ENCODE measurements at places on chromosomes 7 and 10. TPM values are rescaled to one million over a fixed set of nuclear protein-coding genes. Genes with fewer than 3 reads are reported as not detected.

The DYNC1I1 gene
- total RNA-seq = 0.17 TPM

The ANXA8L1 gene
- not detected for total RNA-seq

The UCMA gene
- not detected for total RNA-seq

- DNase-seq = peak; percentile 83
Measured at GRCh38 chr10:24882047-24882698, 70.2 kb downstream of the PRTFDC1 start.

DNA sequence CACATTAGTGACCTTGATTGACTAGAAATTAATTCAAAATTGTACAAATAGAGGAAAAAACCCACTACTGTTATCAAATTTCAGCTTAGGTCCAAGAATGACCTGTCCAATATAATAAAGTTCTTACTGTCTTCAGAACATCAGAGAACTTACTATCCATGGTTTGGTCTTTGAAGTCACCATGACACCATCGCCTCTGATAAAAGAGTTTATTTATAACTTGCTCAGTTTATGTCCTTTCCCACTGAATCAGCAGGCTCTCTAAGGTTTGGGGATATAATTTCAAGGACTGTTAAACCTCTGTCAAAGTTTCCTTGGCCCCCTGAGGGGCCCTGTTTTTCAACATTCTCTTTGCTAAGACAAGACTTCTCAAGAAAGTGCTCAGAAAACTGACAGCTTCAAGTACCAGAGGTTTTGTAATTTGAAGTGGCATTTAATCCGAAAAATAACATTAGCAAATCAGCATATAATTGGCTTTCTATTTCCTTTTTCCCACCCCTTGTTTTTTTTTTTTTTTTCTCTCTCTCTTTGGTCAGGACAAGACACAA is 191.7 kb upstream of the FERD3L start:
- no peak for DNase-seq

GRCh38 chr10:78559661-78560340 is 509.0 kb upstream of the ZMIZ1 start:
- DNase-seq = no peak

GRCh38 chr10:124842721-124843120 is 41.1 kb downstream of the ABRAXAS2 start:
- DNase-seq = no peak

The LOXL4 gene
- total RNA-seq = 52.6 TPM

DNA sequence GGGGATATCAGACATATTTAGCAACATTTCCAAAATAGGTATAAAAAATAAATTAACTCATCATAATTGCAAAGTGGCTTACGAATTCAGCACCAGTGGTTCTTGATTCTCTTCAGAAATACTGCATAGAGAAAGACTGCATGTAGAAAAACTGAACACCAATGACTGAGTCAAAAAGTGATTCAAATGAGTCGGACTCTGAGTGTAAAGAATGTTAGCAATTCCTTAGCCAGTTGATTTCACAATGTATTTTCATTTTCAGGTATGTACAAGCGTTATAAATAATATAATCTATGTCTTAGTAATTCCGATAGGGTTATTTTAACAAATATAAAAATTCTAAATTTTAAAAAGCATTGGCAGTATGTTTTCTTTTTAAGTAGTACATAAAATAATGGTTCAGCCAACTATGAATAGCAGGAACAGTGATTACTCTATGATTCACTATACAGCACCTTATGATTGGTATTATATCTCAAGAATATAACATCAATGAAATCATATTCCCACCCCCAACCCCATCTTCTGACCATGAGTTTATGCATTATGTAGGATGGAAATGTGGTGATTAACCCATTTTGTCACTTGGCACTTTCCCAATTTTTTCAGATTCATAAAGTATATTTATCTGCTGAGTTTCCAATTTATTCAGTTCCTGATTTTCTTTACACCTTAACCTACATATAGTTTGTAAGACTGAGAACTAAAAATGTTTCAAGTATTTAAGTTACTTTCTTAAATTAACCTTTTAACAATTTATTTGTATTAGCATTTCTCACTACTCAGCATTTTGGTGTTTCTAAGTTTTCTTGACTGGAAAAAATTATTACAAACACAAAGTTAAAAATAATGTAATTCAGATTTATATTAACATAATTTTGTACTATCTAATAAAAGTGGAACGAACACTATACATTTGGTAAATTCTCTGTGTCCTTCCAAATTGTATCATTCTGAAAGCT is 33.9 kb downstream of the DNAJC1 start:
- DNase-seq = peak; percentile 50

DNA sequence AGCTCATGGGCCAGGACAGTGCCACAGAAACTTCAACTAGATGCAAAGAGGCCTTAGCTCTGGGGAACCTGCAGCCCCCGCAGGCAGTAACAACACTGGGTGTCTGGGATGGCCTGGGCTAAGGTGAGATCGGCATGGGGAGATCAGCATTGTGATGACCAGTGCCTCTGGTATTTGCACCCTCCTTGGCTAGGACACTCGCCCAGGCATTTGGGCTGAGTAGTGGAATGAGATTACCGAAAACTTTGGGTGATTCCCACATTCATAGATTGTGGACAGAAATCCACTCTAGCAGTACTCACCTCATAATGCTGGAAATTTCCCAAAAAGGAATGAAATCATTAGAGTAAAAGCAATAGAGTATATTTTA is 70.6 kb upstream of the ZMIZ2 start:
- DNase-seq = no peak

DNA sequence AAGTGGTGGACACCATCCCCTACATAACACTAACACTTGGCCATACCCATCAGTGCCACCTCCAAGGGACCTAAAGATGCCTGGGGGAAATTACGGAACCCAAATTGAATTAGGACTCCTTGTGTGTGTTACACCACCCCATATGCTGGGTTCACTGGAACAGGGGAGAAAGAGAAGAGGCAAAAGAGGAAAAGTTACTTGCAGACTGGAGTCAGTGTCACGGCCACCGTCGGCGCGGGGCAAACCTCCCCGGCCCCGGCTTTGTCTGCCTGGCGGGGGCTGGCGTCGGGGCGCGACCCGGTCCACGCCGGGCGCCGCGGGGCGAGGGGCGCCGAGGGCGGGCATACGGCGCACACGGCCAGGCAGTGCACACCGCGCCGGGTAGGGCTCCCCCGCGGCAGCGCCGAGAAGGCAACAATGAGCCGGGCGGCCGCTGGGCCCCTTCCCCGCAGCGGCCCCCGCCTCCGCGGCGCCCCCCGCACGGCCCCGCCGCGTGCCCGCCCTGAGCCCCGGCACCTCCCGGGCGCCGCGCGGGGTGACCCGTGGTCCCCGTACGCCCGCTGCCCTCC is 171.1 kb downstream of the FAM107B start:
- DNase-seq = no peak

GRCh38 chr7:156173748-156174353 is 361.6 kb upstream of the SHH start:
- DNase-seq = no peak

- no peak for DNase-seq
Measured at GRCh38 chr7:119974972-119975371, 298.0 kb upstream of the KCND2 start.

The TMEM176B gene
- total RNA-seq = 95.3 TPM

The NOBOX gene
- not detected for total RNA-seq

DNA sequence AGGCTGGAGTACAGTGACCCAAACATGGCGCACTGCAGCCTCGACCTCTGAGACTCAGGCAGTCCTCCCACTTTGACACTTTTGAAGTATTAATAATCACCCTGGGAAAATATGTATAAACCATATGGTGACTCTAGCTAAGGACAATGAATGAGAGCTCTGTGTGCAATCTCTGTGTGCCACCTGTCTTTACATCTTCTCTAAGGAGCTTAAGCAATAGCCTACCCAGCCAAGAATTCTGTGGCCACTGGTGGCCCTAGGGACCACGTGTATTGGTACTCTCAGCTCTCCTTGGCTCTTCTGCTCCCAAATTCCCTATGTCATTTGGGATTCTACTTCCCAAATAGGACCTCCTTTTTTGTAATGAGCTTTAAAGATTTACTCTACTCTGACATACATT is 23.7 kb downstream of the FGF8 start:
- no peak for DNase-seq

The TEX47 gene
- not detected for total RNA-seq

The PWWP2B gene
- 14.1 TPM for total RNA-seq

All from fibroblast of lung (primary cell).